ENCODE measurements at places on chromosomes 7 and 10. TPM values are rescaled to one million over a fixed set of nuclear protein-coding genes. Genes with fewer than 3 reads are reported as not detected.

- no peak overlapping the region for H3K4me3 ChIP-seq
- no peak overlapping the region for H3K27ac ChIP-seq
- no peaks in the 10 kb centered on the region for H3K4me1 ChIP-seq
- H3K27me3 ChIP-seq, result no peaks in the 10 kb centered on the region
- DNase-seq, result peak; percentile 58
Measured at GRCh38 chr10:99945263-99945662, 64.5 kb downstream of the DNMBP start.

DNA sequence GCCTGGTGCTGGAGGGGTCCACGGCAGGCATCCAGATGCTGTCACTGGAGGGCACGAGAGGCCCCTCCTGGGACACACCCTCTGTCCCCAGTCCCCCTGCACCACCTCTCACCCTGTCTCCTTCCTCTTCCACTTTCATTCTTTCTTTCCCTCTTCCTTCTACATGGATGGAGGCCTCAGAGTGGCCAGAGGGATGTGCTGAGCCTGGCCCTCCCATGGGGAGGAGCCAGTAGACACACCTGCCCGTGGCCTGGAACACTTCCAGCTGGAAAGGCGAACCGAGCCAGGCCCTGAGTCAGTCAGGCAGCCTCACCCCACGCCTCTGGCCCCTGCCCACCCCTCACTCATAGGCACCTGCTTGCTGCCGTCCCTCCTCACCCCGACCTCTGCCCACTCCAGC, 55.9 kb upstream of the MXI1 start:
- no peak overlapping the region for H3K4me3 ChIP-seq
- no peaks in the 10 kb centered on the region for H3K36me3 ChIP-seq
- H3K27me3 ChIP-seq, result no peaks in the 10 kb centered on the region
- no peaks in the 10 kb centered on the region for H3K4me1 ChIP-seq
- no peak overlapping the region for H3K27ac ChIP-seq
- DNase-seq, result no peak

Gene CRHR2
- not detected for total RNA-seq

DNA sequence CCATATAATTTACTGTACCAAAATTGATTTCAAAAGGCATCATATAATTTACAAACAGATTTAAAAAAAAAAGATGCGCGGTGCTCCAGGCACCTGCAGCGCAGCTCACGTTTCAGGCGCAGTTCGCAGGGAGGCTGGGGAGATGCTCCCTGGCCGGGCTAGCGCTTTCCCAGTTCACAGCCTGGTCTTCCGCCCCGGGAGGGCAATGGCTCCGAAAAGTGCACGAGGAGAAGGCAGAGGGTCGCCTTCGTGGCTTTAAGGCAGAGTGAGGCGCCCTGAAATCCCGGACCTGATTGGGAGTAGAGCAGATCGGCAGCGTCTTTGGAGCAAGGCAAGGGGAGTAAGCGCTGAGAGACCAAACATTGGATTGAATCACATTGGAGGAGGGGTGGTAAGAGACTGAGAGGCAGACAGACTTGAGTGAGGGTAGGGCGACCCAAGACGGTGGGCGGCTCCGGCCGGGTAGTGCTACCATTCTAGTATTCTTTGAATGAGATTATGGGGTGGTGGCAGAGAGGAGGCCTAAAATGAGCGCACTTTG, 1.5 kb downstream of the NEUROG3 start:
- DNase-seq, result no peak
- peaks cover 6% of the 10 kb centered on the region for H3K4me1 ChIP-seq
- no peak overlapping the region for H3K27ac ChIP-seq
- H3K4me3 ChIP-seq, result no peak overlapping the region

- no peak overlapping the region for H3K4me3 ChIP-seq
- peak; percentile 93 for DNase-seq
- no peak overlapping the region for H3K27ac ChIP-seq
- peaks cover 58% of the 10 kb centered on the region for H3K4me1 ChIP-seq
- no peaks in the 10 kb centered on the region for H3K36me3 ChIP-seq
Measured at GRCh38 chr7:36155811-36156361, 2.8 kb downstream of the EEPD1 start.

- no peak for DNase-seq
- no peaks in the 10 kb centered on the region for H3K27me3 ChIP-seq
- H3K27ac ChIP-seq, result no peak overlapping the region
- no peaks in the 10 kb centered on the region for H3K36me3 ChIP-seq
- no peaks in the 10 kb centered on the region for H3K4me1 ChIP-seq
Measured at GRCh38 chr10:51783941-51784340, 84.5 kb upstream of the CSTF2T start.

DNA sequence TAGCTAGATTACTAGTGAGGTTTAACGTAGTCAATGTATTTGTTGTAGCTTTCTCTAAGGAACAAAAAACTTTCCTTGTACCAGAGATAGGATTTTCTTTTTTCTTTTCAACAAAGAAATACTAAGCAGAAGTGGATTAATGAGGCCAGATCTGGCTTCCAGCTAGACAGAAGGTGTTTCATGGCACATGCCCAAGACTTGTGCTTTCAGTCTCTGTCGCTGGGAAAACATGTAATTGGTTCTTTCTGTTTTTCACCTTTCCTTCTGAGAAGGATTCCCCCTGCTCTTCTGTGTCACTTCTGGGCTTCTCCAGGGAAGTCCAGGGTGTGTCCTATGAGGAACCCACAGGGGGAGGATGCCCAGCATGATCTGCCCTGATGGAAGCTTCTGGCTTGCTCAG, 492.2 kb downstream of the CCSER2 start:
- H3K4me3 ChIP-seq, result no peak overlapping the region
- H3K27ac ChIP-seq, result no peak overlapping the region
- no peak for DNase-seq
- H3K36me3 ChIP-seq, result no peaks in the 10 kb centered on the region
- H3K27me3 ChIP-seq, result no peaks in the 10 kb centered on the region
- H3K4me1 ChIP-seq, result no peaks in the 10 kb centered on the region

Gene CD36
- total RNA-seq, result 68.8 TPM

GRCh38 chr10:90031776-90032175, 330.4 kb downstream of the KIF20B start:
- DNase-seq, result no peak
- no peak overlapping the region for H3K4me3 ChIP-seq
- no peaks in the 10 kb centered on the region for H3K27me3 ChIP-seq
- H3K4me1 ChIP-seq, result no peaks in the 10 kb centered on the region
- H3K36me3 ChIP-seq, result no peaks in the 10 kb centered on the region

Gene BAIAP2L1
- 17.3 TPM for total RNA-seq

Gene KCNH2
- 4.7 TPM for total RNA-seq

GRCh38 chr7:129341816-129342806, 92.1 kb upstream of the STRIP2 start:
- H3K36me3 ChIP-seq, result no peaks in the 10 kb centered on the region
- no peak overlapping the region for H3K27ac ChIP-seq
- H3K4me1 ChIP-seq, result no peaks in the 10 kb centered on the region
- H3K27me3 ChIP-seq, result no peaks in the 10 kb centered on the region
- no peak overlapping the region for H3K4me3 ChIP-seq
- no peak for DNase-seq

Data from adrenal gland (tissue), 19 donors.